Globus pallidus (tissue), 1 donor: ENCODE measurements at places on chromosomes 5 and 9.

- DNase-seq: no peak
Observed at GRCh38 chr9:92882276-92882675, 4.4 kb upstream of the ZNF484 start.

- DNase-seq: no peak
Observed at GRCh38 chr9:124281931-124282371, 24.2 kb downstream of the NEK6 start.

- no peak for DNase-seq
Observed at GRCh38 chr9:130732136-130732535, 38.6 kb downstream of the EXOSC2 start.

DNA sequence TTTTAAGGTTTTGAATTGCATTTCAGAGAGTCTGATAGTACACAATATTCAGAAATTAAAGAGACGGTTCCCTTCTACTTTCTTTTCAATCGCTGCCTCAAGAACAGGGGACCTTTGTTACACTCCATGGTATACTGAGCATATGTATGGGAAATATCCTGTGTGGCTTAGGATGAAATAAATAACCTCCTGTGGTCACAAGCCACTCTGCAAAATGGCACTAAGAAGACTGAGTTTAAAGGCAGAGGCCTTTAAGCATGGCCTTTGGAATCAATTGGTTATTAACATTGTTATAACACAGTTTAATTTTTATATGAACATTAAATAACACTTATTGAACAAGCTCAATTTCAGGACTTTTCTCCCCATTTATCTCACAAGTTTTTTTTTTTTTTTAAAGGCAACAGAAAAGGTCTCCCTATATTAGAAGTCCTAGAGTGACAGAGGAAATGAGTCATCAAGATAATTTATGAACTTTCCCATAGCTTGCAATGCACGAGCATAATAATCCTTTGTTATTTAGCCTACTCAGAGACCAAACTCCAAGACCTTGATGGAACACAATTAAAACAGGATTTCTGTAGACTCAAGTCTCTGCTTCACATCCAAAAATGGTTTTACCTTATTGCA is 341.9 kb downstream of the TMEM167A start:
- DNase-seq: no peak

GRCh38 chr9:123426406-123426805 is 70.4 kb downstream of the CRB2 start:
- DNase-seq: no peak

- no peak for DNase-seq
Observed at GRCh38 chr9:6880626-6881025, 122.9 kb downstream of the KDM4C start.

GRCh38 chr5:56985936-56986625 is 34.2 kb upstream of the MIER3 start:
- no peak for DNase-seq

DNA sequence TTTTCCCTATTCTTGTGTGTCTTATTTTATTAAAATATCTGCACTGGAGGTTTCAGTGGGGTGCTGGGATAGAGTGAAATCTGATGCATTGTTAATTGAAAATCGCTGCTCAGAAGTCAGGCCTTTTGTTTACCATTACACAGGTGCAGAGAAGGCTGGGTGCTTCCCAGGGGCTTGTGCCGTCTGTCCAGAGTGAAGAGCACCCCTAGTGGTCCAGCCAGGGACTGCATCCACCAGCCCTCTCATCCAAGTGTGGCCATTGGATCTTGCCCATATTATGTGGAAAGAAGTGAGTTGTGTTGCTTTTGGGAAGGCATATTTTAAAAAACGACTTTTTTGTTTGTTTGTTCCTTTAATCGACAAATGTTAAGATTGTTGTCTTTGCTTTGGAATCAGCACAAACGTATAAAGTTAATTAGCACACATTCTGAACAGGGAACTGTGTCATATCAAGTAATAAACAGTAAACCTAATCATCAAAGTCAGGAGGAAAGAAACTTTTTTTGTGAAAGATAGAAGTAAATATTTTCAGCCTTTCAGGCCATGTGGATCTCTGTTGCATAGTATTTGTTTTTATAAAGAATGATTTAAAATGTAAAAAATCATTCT is 315.6 kb downstream of the MTRR start:
- DNase-seq: peak; percentile 15

GRCh38 chr5:18043344-18043743 is 409.1 kb downstream of the TAF11L14 start:
- DNase-seq: no peak

- no peak for DNase-seq
Observed at GRCh38 chr5:86879086-86879485, 261.3 kb downstream of the COX7C start.

DNA sequence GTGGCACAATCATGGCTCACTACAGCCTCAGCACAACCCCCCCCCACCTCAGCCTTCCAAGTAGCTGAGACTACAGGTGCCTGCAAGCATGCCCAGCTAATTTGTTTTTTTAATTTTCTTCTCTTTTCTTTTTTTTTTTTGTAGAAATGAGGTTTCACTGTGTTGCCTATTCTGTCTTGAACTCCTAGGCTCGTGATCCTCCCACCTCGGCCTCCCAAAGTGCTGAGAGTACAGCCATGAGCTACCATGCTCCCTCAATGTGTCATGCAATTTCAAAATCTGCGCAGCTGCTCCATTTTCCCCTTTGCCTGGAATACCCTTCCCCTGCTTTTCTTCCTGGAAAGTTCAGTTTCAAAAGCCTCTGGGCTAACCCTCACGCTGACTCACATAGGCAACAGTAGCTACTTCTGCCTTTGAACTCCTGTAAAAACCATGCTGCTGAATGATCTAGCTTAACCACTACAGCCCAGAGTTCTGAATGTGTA is 71.0 kb upstream of the IL7R start:
- DNase-seq: no peak

GRCh38 chr5:43780586-43780985 is 177.6 kb downstream of the NNT start:
- DNase-seq: no peak

- no peak for DNase-seq
Observed at GRCh38 chr9:16069671-16070454, 517.0 kb downstream of the CCDC171 start.

- no peak for DNase-seq
Observed at GRCh38 chr5:139138809-139139208, 59.4 kb downstream of the SIL1 start.

DNA sequence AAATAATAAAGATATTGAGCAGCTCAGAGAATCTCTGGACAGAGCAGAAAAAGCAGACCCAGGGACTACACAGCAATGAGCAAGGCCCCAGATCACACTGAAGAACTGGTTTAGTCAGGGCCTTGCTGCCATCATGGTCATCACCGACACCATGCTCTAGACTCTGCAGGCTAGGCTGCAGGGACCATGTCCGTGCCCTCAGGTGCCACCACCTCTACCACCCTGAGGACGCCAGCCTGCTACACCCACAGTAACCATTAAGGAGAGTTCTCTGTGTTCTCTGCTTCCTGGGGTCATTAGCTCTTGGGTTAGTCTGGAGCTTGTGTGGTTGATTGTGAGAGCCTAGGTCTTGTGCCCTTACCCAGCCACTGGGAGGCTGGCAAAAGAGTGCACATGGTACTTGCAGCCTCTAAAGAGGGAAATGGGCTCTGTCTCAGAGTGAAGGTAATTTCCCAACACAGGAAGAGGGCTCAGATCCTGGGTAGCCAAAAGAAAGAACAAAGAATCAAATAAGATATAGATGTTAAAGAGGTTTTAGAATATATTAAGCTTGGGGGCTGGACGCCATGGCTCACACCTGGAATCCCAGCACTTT is 31.9 kb upstream of the JADE2 start:
- no peak for DNase-seq

DNA sequence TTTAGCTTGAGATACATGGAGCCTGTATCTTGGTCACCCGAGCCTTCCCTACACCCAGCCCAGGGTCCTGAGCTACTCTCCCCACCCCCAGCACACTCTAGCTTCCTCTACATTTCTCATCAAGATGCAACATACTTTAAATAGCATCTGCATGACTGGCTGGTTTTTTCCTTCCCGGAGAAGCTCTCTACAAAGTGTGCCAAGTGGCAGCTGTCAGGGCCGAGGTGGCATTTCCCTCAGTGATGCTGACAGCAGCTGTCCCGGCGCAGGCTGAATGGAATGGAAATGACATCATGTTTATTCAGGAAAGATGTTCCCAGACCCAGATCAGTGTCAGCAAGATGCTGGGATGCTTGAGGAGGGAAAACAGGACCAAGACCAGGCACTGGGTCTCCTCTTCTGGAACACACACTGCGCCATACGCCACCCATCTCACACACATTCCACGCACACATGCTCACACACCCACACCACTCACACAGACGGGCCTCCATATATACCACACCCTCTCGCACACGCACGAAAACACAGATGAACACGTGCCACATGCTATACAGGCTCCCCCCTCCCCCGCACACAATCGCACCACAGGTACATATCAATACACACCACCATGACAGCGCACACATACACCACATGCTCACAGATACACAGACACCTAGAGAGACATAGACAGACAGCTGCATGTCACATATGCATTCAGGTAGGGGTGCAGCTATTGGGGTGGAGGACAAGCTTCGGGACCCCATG is 67.8 kb downstream of the LHX2 start:
- DNase-seq: peak; percentile 5

- DNase-seq: no peak
Observed at GRCh38 chr5:2756211-2757152, 5.0 kb upstream of the IRX2 start.

GRCh38 chr5:36581070-36581469 is 25.3 kb upstream of the SLC1A3 start:
- DNase-seq: no peak

- no peak for DNase-seq
Observed at GRCh38 chr5:176161431-176161830, 76.8 kb upstream of the SIMC1 start.

GRCh38 chr9:95037789-95038521 is 279.6 kb downstream of the FANCC start:
- no peak for DNase-seq

DNA sequence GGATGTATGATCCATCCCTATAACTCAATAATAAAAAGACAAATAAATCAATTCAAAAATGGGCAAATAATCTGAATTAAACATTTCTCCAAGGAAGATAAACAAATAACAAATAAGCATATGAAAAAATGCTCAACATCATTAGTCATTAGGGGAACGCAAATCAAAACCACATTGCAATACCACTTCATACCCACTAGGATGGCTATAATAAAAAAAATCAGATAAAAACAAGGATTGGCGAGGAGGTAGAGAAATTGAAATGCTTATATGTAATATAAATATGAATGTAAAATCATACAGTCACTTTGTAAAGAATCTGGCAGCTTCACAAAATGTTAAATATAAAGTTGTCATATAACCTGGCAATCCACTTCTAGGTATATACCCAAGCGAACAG is 52.3 kb upstream of the TBCA start:
- DNase-seq: no peak

DNA sequence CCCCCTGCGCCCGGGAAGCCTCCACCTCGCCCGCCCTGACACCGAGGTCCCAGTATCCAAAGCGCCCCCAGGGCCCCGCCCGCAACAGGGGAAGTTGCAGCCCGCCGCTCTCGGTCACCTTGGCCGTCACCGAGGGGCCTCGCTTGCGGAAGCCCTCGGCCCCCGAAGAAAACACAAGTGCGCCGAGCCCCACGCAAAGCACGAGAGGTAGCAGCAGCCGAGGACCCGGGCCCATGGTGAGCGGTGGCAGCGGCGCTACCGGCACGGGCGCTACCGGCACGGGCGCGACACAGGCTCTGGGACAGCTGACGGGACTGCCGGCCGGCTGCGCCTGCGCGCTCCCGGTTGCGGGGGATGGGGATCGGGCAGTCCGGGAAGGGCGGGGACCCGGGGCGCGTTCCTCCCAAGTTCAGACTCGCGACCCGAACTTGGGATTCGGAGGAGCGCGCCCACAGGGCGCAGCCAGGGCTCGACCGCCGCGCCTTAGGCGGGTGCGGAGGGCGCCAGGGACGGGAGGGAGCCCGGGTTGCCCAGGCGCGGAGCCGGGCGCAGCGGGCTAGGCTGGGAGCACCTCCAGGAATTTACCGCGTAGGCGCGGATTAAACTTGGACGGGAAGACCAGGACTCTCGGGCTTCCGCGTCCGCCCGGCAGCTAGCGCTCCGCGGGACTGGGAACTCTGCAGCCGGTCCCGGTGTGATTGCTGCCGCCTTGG is at the start of gene PPIC:
TSS of gene PPIC (minus strand) at position 335 of the 713 bp plus-strand sequence. CDS start at position 235, 100 bp downstream.
- DNase-seq: peak; percentile 33

- DNase-seq: no peak
Observed at GRCh38 chr9:116701940-116702642, 15.0 kb downstream of the TRIM32 start.

GRCh38 chr9:98504298-98505282 is 204.1 kb downstream of the GABBR2 start:
- DNase-seq: no peak

- DNase-seq: no peak
Observed at GRCh38 chr5:66134407-66134861, 9.7 kb upstream of the SREK1 start.

GRCh38 chr9:79011461-79011860 is 560.3 kb upstream of the TLE4 start:
- no peak for DNase-seq

GRCh38 chr5:32405507-32405906 is 39.0 kb downstream of the ZFR start:
- no peak for DNase-seq

DNA sequence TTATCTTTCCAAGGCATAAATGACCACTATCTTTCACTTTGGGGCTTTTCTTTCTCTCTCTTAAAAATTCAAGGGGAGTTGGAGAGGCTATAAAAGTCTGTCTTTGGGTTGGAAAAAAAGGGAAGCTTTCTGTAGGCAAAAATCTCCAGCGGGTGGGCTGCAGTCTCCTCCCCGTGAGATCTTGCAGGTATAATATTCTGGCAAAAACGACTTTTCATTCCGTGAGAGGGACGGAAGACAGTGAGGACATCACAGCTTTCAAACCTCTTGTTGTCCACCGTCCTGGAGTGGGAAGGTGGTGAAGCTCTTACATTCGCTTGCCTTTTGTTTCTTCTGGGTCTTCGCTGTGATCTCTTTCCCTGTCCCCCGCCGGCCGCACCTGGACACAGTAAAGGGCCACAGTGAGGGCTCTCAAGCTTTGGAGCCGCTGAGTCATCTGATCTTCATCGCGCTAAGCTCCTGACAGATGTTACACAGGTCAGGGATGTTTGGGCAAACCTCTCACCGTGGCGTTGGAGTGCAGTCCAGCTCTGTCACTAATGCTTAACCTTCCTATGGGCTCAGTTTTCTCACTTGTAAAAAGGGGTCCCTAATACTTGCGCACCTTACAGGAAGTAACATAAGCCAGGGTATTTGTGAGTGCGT is 61.9 kb upstream of the MEGF10 start:
- DNase-seq: no peak

GRCh38 chr5:68661237-68661636 is 432.6 kb upstream of the SLC30A5 start:
- peak; percentile 19 for DNase-seq

GRCh38 chr9:129569502-129570449 is 51.1 kb downstream of the C9orf50 start:
- DNase-seq: no peak

- no peak for DNase-seq
Observed at GRCh38 chr5:82911910-82912309, 165.3 kb downstream of the TMEM167A start.
